ENCODE measurements at places on chromosomes 2 and 18.

- no peak for DNase-seq
These were observed 835.1 kb downstream of the TSN start for GRCh38 chr2:122590524-122590923.

- no peak for DNase-seq
These were observed 76.2 kb downstream of the STK39 start for GRCh38 chr2:168171059-168171762.

- DNase-seq, result no peak
These were observed 39.1 kb downstream of the RMC1 start for GRCh38 chr18:23542461-23542860.

- DNase-seq, result no peak
These were observed 21.0 kb upstream of the PTMA start for GRCh38 chr2:231687133-231687852.

DNA sequence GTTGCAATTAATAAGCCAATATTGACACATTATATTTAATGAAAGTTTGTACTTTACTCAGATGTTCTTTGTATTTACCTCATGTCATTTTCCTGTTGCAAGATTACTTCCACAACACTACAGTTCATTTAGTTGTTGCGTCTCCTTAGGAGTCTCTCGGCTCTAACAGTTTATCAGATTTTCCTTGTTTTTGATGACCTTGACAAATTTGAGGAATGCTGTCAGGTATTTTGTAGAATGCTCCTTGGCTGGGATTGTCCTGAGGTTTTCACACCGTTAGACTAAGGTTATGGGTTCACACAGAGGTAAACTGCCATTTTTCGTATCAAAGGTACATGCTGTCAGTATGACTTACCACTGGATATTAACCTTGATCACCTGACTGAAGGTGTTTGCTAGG is 416.6 kb upstream of the TNP1 start:
- no peak for DNase-seq

DNA sequence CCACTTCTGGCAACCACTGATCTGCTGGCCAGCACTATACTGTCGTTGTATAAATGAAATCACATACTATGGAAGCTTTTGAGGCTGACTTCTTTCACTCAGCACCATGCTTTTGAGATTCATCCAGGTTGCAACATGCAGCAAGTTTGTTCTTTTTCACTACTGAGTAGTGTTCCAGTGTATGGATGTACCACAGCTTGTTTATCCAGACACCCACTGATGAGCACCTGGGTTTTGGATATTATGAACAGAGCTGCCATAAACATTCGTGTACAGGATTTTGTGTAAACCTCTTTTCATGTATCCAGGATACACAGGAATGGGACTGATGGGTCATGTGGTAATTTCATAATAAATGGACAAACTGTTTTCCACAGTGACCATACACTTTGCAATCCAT is 10.7 kb downstream of the ERCC3 start:
- no peak for DNase-seq

- no peak for DNase-seq
These were observed 172.4 kb upstream of the HS6ST1 start for GRCh38 chr2:128490881-128491691.

- DNase-seq, result no peak
These were observed 4.7 kb downstream of the ACP1 start for GRCh38 chr2:269356-270030.

DNA sequence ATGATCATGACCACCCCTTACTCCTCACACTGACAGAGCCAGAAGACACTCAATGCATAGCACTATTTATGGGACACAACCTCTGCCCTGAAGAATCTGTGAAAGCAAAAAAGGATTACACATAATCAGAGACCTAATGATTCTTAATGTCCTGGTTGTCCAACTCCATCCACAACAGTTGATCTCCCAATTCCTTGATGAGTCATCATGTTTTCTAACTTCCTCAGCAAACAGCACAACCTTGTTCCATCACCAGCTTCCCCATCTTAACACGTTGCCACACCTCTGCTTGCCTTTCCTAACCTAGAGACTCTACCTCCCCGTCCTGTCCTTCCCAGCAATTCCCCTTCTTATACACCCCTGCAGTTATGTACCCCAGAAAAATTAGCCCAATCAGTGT is 13.2 kb upstream of the MARCHF4 start:
- DNase-seq, result no peak

GRCh38 chr2:100264651-100265050 is 57.6 kb downstream of the LONRF2 start:
- no peak for DNase-seq

- DNase-seq, result peak; percentile 67
These were observed 993.1 kb downstream of the TSN start for GRCh38 chr2:122748552-122749011.

- no peak for DNase-seq
These were observed 173.4 kb upstream of the BOD1L2 start for GRCh38 chr18:56973487-56973886.

GRCh38 chr2:13745330-13745729 is 887.2 kb upstream of the LRATD1 start:
- no peak for DNase-seq

DNA sequence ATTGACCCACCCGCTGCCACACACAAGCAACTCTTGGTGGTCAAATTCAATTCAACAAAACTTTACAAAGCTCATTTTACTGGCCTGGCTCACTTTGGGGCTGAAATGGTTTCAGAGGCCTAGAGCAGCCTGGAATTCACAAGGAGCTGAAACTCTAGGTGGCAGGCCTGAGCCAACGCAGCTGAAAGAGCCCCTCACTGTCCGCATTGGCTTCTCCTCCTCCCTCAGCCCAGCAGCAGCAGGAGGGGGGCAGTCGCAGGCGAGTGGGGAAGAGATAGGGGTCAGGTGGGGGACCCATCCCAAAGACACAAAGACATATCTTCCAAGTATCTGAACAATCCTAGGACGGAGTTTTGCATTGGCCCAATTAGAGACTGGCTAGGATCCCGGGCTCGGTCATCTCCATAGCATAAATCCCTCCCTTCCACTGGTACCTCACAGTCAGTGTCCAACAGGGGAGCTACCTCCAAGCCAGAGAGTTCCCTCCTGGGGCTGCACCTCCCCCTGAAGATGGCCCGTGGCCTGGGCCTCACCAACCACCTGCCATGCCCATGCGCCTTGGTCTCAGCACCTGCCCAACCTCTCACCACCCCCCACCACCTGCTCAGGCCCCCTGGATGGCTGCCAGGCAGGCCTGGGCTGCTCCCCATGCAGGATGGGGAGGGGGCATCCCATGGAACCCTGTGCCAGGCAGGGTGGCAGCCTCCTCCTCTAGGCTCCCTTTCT is 113.4 kb downstream of the ZBTB7C start:
- no peak for DNase-seq

- DNase-seq, result no peak
These were observed 71.3 kb upstream of the ACVR2A start for GRCh38 chr2:147773479-147773878.

GRCh38 chr2:128596396-128597120 is 277.9 kb upstream of the HS6ST1 start:
- DNase-seq, result no peak

DNA sequence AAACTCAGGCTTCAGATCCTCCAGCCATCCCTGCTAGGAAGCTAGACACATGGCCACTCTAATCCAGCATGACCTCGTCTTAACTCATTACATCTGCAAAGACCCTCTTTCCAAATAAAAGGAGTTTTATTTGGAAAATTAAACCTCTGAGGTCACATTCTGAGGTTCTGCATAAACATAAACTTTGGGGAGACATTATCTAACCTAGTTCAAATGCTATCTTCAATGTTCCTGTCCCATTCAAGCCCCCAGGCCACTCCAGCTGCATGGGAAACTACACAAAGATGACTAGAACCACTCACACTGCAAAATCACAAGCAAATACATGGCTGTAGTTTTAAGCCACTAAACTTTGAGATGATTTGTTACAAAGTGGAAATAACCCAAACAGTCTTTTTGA is 99.0 kb upstream of the RNF152 start:
- DNase-seq, result no peak

- DNase-seq, result peak; percentile 59
These were observed 762 bp upstream of the GAD1 start for GRCh38 chr2:170815746-170816503.

DNA sequence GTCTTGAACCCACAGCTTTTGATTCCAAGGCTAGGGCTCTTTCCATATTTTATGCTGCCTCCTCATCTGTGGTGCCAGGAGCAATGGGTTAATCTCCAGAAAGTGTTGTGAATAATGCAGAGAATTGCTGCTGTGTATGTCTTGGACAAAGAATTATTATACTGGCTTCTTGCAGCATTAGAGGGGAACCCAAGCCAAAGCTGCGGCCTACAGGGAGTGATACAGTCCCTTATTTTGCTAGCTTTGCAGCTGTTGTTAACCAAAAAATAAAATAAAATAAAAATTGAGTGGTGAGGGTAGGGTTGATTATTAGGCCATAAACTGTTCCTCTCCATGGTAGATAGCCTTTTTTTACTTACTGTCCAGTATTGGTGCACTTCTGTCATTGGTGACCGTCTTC is 16.7 kb downstream of the WIPF1 start:
- DNase-seq, result no peak

DNA sequence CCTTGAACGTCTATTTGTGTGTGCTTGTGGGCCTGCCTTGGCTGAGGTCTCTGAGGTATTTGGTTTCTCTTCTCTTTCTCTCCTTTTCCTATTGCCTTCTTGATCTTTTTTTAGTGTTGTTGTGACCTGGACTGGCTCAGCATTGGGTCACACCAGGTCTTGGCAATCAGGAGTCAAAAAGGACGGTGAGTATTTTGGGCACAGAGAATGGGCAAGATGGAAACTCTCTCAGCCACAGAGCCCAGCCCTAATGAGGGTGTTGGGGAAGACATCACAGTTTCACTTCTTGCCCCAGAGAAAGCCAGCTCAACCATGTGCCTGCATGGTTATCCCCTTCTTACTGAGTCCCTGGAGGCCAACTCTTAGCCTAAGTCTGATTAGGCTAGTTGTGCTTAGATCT is 13.7 kb upstream of the INO80C start:
- no peak for DNase-seq

- DNase-seq, result no peak
These were observed 1.2 kb upstream of the DSC2 start for GRCh38 chr18:31103423-31103822.

DNA sequence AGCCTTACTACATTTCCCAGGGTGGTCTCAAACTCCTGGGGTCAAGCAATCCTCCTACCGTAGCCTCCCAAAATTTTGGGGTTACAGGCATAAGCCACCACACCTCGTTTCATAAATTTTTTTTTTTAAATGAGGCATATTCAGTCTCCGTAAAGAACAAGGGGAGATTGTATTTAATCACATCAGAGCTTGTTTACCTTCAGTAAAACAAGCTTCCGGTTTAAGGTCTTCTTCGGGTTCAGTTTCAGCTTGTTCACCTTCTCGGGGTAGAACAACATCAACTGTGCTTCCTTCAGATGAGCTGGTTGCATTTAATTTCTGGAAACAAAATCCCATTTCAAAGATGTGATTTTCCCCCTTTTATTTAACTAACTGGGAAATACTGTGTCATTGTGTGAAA is 88.6 kb downstream of the SCN3A start:
- DNase-seq, result no peak

- peak; percentile 58 for DNase-seq
These were observed 200.3 kb downstream of the PRKCE start for GRCh38 chr2:45851576-45852304.

DNA sequence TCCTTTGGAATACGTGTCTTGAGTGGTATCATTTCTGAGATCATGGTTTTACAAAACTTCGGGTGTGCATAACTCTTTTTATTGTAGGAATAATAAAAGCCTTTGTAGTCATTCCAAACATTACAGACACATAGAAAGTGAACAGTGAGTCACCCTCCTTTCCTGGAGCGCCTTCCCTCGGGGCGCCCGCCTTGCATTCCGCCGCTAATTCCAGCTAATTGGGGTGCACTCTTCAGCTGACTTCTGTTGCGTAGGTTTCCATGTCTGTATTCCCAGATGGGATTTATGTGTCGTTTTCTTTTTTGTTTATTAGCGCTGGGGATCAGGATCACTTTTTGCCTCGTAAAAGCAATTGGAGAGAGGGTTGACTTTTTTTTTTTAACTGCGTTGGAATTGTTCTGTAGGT is 18.7 kb downstream of the SH3BP4 start:
- no peak for DNase-seq

- DNase-seq, result no peak
These were observed 31.9 kb upstream of the SLC35G4 start for GRCh38 chr18:11577271-11578112.

Measured in kidney glomerular epithelial cell (primary cell).